ENCODE measurements at places on chromosomes 3 and 15.

GRCh38 chr3:172096881-172097420 lies 57.6 kb downstream of the FNDC3B start:
- no peak for DNase-seq

DNA sequence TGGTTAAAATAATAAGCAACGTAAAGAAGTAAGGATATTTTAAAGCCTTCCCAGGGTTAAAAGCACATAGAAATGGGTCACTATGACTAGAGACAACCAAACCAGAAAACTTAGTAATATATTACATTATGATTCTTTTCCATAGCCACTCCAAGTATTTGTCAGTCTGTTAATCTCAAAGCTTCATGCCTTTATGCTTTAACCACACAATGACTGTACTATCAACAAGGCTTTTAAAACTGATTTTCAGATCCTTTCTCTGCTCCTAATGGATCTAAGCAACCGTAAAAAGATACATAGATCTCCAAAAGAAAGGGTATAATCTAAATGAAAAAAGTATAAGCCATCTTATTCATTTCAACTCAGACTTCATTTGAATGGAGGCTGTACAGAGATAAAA lies 14.4 kb downstream of the SECISBP2L start:
- DNase-seq = no peak

DNA sequence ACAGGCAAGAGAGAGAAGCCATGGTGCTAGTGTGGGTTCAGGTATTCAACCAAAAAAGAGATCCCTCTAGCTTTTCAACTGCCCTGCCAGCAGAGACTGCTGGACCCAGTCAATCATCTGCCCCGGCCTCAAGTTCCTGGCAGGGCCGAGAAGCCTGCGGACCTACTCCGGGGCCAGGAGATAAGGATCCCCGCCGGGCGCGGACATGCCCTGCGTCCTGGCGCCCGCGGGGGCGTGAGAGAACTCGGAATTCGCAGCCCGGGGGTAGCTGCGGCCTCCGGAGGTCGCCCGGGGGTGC lies 821 bp upstream of the MAGI1 start:
- DNase-seq = no peak

DNA sequence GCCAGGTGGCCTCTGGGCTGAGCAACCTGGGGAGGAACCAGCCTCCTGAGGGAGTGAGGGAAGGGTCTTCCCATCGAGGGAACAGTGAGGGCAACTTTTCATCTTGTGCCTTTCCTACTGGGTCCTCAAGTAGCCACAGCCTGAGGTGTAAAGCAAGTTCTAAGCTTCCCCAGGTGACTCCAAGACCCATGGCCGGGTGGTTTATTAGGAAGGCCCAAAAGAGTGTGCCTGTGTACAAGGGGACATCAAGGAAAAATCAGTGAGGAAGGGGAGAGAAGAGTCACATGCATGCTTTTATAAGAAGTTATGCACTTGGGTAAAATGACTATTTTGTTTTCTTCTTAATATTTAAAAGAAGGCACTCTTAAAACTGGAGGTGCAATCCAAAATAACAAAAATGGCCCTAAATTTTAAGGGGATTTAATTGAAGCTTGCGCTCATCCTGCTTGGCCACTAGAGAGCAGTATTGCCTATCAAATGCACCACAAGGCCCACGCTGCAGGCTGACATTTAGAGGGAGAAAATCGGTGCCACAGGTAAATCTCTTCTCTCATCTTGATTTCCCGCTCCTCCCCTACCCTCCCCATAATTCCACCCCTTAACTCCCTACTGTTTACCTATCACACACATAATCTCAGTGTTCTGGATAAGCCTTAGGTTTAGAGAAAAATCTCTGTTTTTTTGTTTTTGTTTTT lies 6.7 kb downstream of the NANOGP8 start:
- peak; percentile 21 for DNase-seq

All from HFF-Myc (cell line).